ENCODE measurements at places on chromosomes 4 and X. TPM values are rescaled to one million over a fixed set of nuclear protein-coding genes. Genes with fewer than 3 reads are reported as not detected.

PPEF2 gene
- 0.09 TPM for polyA plus RNA-seq

CYLC1 gene
- not detected for polyA plus RNA-seq

UGT2B7 gene
- polyA plus RNA-seq, result 20.7 TPM

GRIA3 gene
- polyA plus RNA-seq, result 1.0 TPM

SPANXN2 gene
- polyA plus RNA-seq, result not detected

ADH1C gene
- 185 TPM for polyA plus RNA-seq

RASL11B gene
- polyA plus RNA-seq, result not detected

Measured in small intestine (tissue), 16 donors.